Fibroblast of skin of left biceps (primary cell): ENCODE measurements at places on chromosomes 1 and 21.

GRCh38 chr21:44933918-44934260 is 5.9 kb upstream of the SLX9 start:
- DNase-seq, result no peak

GRCh38 chr1:11961230-11961629 is 19.0 kb upstream of the MFN2 start:
- no peak for DNase-seq

DNA sequence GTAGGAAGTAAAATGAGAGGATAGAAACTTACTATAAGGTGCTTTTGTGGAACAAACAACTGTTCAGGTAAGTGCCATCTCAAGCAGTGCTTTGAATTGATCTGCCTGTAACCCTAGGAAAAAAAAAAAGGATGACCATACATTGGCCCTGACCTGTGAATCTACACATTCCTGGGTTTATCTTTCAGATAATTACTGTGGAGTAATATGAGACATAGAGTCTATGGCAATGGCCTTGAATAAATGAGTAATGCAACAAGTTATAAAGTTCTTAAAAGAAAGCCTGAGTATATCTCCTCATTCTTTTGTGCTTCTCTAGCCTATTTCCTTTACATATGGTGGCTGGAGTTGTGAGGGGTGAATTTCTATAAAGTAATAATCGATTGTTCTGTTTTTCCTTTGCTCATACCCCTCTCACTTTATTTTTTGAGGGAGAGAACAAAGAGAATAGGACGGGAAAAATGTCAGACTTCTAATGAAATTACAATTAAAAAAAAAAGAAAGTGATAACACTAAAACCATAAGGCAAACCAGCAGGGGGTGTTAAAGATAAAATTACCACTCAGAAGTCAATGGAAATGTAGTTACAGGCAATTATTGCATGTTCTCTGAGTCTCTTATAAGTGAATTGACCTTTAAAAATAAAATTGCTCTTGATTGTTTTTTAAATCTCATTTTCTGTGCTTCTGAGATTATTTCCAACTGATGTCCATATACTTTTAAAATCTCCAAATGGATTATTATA is 12.4 kb upstream of the ATP1A1 start:
- DNase-seq, result no peak

DNA sequence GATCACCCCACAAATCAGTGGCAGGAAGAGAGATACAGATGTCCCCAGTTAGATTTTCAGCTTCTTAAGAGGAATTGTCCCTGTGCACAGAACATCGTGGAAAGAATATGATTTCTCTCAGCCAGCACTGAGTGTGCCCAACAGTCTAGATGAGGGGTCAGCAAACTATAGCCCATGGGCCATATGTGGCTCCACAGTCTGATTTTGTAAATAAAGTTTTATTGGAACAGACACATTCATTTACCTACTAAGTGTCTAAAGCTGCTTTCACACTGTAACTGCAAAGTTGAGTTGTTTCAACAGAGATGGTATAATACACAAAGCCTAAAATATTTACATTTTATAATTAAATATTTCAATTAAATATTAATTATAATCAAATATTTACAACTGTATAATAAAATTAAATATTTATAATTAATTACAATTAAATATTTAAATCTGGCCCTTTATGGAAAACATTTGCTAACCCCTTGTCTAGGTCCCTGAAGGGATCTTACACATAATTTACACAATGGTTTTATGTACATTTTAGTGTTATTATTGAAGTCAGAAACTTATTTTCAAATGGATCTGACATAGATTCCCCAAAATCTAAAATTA is 407.6 kb downstream of the PTPRU start:
- DNase-seq, result no peak

- DNase-seq, result no peak
Measured at GRCh38 chr1:235108185-235108593, 20.4 kb downstream of the TOMM20 start.

- DNase-seq, result no peak
Measured at GRCh38 chr1:220060876-220061275, 14.6 kb upstream of the EPRS1 start.

DNA sequence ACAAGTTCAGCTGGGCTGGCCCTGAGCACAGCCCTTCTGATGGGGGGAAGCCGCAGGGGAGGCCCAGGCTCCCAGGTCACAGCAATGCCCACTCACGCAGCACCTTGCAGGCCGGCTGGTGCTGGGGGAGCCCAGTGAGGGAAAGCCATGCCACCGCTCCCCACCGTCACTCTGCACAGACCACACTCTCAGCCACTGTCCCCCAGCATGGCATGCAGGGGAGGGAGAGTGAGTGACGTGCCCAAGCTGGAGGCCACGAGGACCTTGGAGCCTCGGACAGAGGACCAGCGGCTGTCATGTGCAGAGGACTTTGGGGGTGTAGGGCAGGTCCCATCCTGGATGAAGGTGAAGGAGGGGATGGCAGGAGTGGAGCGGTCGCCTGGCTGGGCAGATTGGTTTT is 25.1 kb downstream of the SLC45A1 start:
- DNase-seq, result no peak

DNA sequence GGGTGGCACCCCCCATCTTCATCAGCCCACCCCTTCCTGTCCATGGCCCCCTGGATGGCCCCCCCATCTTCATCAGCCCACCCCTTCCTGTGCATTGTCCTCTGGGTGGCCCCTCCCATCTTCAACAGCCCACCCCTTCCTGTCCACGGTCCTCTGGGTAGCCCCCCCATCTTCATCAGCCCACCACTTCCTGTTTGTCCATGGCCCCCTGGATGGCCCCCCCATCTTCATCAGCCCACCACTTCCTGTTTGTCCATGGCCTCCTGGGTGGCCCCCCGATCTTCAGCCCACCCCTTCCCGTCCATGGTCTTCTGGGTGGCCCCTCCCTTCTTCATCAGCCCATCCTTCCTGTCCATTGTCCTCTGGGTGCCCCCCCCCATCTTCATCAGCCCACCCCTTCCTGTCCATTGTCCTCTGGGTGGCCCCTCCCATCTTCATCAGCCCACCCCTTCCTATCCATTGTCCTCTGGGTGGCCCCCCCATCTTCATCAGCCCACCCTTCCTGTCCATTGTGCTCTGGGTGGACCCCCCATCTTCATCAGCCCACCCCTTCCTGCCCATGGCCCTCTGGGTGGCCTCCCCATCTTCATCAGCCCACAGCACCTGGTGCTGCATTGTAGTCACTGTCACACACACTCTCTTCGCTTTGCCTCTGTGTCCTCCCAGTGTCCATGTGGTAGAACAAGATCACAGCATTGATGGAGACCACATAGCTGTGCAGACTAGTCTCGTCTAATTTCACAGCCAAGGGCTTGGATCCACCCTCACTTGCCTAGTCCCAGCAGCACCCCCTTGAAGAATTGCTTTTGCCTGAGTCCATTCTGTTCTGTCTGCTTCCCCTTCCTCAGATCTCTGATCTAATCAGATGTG is 95.9 kb downstream of the PCBP3 start:
- no peak for DNase-seq

- no peak for DNase-seq
Measured at GRCh38 chr1:176196728-176197127, 10.4 kb downstream of the COP1 start.

GRCh38 chr1:9823693-9823942 is 147 bp downstream of the CLSTN1 start:
- DNase-seq, result no peak
